Mammary epithelial cell (primary cell): ENCODE measurements at places on chromosomes 2 and 18.

GRCh38 chr2:143803936-143804335 lies 674.7 kb downstream of the ARHGAP15 start:
- no peak for DNase-seq

DNA sequence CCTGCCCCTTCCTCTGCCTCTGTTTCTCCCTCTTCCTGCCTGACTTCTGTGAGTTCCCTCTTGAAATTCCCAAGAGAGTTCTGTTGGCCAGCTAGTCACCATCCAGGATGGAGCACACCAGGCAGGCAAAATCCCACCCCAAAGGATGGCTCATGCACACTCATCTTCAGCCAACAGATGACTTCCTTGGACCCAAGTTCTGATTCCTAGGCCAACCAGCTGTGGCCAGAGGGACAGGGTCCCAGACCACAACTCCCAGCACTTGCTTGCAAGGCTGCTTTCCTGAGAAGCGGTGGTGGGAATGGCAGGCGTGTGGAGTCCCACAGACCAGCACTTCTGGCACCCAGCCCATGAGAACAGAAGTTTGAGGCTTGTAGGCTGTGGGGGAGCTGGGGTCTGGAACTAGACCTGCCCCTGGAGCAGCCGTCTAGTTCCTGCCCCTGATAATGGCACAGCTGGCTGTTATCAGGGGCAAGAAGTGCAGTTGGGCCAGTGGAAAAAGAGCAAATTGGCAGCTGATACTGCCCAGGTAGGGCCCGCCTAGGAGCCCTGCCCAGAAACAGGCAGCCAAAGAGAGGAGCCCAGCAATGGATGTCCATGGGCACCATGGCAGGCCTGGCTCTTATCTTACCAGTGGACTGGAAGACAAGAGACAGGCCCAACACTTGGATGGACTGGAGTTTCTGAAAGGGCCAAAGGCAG lies 56.7 kb downstream of the CYP26B1 start:
- DNase-seq = no peak

DNA sequence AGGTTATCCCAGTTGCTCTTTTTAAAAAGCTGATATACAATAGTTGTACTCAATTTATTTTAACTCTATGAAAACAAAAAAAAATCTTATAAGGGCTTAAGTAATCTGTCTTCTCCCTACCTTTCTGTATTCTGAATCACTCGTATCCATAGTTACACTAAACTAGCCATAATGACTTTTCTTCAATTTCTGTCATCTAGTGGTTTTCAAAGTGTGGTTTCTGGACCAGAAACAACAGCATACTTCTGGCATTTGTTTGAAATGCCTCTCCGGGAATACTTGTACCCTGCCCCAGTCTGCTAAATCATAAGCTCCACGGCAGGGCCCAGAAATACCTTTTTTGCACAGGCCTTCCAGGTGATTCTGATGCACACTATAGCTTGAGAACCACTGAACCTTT lies 253.6 kb downstream of the LRRTM4 start:
- DNase-seq = no peak

GRCh38 chr2:148593421-148593820 lies 51.1 kb upstream of the EPC2 start:
- no peak for DNase-seq

- no peak for DNase-seq
Measured at GRCh38 chr2:57291209-57291608, 755.4 kb upstream of the VRK2 start.

GRCh38 chr18:8657873-8658470 lies 47.4 kb upstream of the MTCL1 start:
- DNase-seq = no peak

GRCh38 chr18:7657937-7658336 lies 90.8 kb downstream of the PTPRM start:
- DNase-seq = no peak

DNA sequence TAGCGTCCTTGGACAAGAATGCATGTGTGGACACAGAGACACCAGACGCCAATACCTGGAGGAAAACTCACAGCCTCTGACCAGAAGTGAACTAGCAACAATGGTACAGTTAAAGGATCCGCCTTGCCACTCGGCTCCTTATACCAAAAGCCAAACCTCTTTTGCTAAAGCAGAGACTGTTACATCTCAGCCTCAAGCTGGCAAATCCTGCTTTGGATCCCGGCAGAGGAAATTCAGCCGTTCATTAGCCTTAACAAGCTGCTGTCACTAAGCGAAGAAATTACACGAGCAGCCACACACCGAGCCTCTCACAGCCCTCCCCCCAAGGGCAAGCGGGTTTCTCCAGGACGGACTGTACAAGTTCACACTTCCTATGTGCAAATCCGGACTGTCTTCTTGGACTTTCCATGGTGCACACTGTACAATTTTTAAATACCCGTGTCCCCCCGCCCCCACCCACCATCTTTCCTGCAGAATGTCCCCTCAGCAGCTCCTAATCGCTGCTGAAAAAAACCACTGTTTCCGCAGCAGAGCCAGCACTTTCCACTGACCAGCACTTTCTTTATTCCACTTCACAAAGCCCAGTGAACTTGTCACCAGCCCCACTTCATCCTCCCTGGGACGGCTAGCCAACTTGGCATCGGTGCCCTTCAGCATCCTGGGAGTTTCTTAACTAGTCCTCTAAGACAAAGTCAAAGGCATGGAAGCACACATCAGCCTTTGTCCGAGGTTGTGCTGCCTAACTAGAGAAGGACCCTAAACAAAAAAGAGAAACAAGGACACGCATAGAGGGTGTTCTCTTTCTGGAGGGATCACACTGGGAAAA lies 1.5 kb downstream of the KLF7 start:
- DNase-seq = no peak

- DNase-seq = no peak
Measured at GRCh38 chr2:2930841-2931240, 446.8 kb downstream of the EIPR1 start.

- no peak for DNase-seq
Measured at GRCh38 chr2:224937887-224938286, 104.4 kb downstream of the DOCK10 start.

DNA sequence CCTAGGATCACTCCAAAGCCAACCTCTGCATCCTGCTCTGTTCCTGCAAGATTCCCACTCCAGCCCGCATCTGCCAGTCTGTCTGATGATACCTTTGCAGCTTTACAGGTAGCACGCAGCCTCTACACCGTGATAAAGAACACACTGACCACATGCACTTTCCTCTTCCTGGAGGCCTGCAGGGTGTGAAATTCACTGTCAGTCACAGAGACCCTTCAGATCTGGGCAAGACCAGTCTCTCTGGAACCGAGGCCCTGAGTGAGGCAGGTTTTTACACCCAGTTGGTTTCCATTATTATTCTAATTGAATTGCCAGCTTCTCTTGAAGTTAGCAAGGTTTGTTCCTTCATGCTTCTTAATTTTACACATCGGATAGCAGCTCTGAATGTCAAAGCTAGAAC lies 30.5 kb upstream of the TWIST2 start:
- DNase-seq = no peak

DNA sequence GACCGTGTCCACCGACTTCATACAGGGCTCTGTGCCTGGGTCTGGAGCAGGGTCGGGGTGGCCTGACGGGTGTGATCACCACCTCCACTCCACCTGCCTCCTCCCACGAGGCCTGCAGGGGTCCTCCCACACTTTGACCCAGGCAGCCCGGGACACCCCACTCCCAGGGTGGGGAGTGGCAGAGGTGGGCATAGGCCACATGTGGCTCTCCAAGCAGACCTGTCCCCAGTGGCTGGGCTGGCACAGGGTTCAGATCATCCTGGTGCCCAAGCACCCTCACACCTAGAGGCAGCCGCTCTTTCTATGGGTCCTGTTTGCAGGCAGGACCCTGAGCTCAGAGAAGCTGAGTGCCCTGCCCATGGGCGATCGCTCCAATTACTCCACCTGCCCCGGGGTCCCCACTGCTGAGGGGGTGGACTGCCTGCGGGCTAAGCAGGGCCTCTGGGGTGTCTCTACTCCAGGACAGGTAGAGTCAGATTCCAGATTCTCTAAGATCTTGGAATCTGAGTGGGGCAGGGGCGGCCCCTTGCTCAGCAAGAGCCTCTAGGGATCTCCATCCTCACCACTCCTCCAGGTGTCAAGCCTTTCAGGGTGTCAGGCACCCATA lies 1.4 kb downstream of the NEURL3 start:
- no peak for DNase-seq
